ENCODE measurements at places on chromosomes 3 and 15.

GRCh38 chr3:108998436-108998835 is 44.8 kb upstream of the GUCA1C start:
- DNase-seq, result peak; percentile 2

DNA sequence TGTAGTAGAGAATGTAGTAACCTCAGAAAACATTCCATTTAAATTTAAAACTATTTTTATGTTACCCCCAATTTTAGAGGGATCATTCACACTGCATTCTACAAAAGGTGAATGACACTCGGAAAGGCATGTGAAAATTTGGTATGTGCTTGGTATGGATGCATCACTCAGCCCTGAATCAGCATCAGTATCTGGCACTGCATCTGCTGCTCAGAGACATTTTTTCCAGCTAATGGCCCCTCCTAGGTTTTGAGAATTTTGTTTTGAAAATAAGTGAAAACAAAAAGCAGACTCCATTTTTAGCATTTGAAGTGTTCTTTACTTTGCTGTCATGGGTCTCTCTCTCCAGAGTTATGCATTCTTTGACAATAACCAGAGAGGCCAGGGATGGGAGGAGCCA is 15.6 kb upstream of the WWTR1 start:
- no peak for DNase-seq

- no peak for DNase-seq
Measured at GRCh38 chr3:185279587-185280138, 25.8 kb upstream of the EHHADH start.

DNA sequence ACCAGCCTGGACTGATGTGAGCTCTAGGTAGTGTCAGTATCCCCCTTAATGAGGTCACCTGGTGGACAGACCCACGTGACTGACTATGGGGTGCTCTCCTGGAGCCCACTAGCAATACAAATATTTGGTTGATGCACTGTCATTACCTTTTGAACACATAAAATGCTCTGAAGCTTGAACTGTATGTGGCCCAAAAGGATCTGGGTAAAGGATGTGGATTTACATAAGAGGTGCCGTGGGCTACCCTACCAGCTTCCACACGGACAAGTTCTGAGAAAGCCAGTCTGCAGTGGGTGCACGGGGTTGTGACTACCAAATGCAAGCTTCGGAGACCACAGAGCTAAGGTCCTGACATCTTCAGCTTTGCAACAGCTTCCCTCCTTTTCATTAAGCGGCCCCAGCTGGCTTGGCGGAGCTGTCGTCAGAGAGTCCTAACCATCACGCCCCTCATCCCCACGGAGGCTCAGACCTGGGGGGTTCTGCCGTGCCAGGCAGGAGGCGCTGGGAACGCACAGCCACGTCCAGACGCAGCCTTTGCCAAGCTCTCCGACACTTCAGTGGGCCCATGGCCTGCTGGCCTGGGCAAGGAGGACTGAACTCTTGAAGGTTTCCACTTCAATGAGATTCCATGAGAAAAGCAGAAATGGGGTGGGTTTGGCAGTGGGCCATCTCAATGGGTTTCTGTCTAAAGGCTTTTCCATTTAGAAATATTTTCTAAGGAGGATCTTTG is 228.3 kb downstream of the ADAMTS17 start:
- DNase-seq, result no peak

GRCh38 chr3:43018246-43018645 is 39.1 kb downstream of the GASK1A start:
- no peak for DNase-seq

DNA sequence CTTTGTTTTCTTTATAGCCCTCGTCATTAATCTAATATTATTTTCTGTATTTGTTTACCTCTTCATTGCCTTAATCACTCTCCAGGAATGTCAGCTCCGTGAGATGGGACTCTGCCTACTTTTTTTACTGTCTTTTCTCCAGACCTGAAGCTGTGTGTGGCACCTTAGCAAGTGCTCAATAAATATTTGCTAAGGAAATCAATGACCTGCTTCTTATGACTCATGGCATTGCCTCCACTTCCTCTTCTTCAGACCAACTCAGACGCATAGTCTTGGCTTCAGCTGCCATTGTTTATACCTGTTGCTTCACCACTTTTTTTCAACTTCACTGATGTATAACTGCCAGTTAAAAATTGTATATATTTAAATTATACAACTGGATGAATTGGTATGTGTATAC is 218.5 kb upstream of the CMC1 start:
- no peak for DNase-seq

GRCh38 chr3:141735770-141736465 is 2.2 kb upstream of the RNF7 start:
- no peak for DNase-seq

DNA sequence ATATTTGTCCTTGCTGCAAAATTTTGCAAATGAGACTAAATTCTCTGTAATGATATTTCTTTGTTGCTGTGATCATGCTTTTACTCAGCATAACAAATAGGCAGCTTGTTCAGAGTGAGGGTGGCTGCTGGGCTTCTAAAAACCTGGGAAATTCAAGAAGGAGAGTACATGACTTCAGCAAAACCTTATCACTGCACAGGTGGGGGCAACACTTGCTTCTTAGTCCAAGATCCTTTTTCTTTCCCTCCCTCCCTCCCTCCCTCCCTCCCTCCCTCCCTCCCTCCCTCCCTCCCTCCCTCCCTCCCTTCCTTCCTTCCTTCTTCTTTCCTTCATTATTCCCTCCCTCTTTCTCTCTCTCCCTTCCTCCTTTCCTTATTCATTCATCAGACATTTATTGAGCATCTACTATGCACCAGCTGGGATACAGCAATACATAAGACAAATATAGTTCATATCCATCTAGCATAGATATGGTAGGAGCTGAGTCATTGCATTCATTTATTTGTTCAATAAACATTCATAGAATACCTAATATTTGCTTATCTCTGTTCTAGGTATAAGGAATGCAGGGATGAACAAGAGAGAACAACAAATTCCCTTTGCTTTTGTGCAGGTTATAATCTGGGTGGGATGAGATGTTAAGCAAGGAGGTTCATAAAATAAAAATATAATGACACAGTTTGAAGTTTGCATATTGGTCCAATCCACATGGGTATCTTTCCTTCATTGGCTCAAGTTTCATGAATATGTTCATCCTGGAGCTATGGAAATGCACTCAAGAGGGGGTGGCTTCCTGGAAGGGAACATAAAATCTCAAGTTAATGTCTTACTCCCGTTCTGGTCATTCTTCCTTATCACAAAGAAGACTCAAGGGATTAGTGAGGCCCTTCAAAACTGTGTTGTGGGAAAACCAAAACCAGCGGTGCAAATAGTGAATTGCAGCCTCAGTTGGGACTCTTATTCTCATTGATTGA is 210.7 kb downstream of the PDCD6IP start:
- no peak for DNase-seq

DNA sequence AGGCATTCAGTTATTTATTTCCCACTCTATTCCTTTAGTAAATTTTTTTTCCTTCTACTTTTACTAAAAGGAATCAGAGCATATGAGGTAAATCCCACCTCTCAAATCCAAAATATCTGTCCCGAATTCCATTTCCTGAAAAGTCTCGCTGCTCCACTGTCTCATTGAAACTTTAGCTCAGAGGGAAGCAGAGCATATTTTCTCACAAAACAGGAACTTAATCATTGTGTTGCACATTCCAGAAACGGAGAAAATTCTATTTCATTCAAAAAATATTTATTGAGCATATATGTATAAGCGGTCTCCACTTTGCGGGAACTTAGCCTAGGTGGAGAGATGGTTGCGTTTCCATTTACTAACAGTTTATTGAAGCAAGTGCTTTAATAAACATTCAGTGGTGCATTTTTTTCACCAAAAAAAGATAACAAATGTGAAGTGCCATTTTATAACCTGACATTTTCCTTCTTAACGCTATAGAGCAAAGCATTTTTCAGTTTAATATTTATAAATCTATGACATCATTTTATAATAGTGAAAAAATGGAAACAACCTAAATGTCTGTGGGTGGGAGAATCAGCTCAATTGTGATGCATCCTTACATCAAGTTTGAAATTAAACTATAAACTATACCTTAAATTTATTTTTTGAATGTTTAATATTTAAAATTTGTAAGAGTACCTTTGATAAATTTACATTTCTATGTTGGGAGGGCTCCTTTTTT is 67.2 kb upstream of the CSTA start:
- DNase-seq, result no peak

DNA sequence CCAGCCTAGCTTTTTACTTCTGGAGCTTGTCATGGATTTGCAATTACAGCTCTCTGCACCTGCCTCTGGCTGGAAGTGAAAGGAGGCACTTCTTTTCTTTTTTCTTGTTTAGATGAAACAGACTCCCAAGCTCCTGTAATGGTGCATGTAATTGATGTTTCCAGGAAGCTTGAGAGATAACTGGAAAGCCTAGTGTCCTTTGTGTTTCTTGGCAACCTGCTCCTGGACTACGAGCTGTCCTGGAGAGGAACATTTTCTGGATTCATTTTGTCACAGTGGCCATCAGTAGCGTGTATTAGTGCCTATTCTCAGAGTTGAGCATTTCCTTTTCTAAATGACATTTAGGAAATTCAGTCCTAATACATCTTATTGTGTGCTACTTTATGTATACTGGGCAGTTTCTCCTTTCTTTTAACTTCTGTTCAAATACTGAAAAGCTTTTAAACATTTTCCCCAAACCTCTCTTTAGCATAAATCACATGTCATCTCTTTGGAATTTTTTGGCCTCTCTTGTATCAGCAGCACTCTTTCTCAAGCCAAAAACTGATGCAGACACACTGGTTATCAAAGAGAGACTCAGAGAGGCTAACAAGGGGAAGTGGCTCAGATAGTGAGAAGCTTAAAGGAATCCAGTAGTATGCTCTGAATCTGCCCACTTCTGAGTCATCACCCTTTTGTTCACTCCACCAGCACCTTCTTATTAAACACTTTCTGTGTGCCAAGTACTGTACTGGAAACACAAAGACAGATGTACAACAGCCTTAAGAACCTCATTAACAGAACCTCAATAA is 62.6 kb upstream of the SLC2A2 start:
- peak; percentile 29 for DNase-seq

- no peak for DNase-seq
Measured at GRCh38 chr15:101694261-101694660, 30.0 kb downstream of the TARS3 start.

DNA sequence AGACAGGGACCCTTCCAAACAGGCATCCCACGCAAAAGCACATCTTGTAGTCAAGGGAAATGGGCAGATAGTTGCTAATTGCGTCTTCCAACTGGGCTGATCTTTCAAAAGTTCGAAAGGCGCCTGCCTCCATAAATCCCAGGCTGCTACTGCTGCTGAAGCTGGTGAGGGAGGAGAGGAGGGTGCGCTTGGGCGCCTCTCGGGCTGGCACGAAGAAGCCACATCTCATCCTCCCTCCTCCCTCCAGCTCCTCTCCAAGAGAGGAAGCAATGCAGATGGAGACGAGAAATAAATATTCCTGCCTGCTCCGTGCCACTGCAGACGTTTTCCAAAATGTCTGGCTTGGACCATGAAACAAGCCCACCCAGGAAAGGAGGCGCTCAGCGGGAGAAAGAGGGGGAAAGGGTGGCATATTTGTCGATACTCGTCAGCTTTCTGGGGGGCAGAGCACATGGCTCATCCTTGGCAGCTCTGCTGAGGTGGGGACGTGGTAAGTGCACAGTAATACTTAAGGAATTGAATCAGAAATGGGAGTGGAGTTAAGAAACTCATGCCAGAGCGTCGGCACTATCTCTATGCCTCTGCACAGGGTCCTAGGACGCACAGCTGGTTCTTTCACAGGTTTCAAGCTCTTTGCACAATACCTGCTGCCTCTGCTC is 88.9 kb upstream of the FEZF2 start:
- DNase-seq, result no peak

Measured in NCI-H1105 (cell line).